Neural crest cell (in vitro differentiated cells): ENCODE measurements at places on chromosomes 16 and 17.

GRCh38 chr16:85615852-85616606, 2.9 kb downstream of the GSE1 start:
- peak; percentile 90 for DNase-seq

GRCh38 chr16:88703486-88704309, 2.5 kb downstream of the RNF166 start:
- no peak for DNase-seq

DNA sequence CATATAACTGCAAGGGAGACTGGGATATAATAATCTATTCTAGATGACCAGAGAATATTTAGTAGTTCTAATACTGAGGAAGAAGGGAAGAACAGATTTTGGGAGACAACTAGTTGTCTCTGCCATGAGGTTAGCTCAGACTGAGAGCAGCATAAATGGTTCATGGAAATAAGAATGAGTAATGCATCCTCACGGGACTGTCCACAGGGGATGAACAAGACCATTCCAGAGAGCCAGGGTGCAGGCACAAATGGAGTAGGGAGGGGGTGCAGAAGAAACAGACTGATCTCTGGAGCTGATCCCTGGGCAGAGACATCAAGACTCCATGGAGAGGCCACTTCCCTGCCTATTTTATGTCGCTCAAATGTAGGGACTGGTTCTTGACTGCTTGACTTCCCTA, 30.4 kb downstream of the NLRC5 start:
- no peak for DNase-seq

- DNase-seq, result no peak
These were observed 2.2 kb upstream of the UBE2Z start for GRCh38 chr17:48905987-48906515.

DNA sequence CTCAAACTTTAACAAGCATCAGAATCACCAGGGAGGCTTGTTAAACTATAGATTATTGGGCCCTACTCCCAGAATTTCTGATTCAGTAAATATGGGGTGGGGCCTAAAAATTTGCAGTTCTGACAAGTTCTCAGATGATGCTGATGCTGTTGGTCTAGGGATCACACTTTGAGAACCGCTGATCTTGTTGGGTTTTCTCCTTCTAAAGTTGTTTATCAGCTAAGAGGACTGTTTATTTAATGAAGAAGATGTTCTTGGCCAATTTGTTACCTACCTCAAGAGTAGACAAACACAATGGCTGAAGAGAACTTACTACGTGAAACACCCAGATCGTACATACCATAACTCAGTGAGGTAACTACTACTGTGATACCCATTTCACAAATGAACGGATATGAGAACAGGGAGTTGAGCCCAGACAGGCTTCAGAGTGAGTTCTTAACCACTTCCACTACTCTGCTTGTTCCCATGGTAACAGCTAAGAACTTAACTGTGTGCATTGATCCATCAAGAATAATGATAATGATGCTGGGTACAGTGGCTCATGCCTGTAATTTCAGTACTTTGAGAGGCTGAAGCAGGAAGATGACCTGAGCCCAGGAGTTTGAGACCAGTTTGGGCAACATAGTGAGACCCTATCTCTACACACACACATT, 85.3 kb upstream of the NSRP1 start:
- no peak for DNase-seq

DNA sequence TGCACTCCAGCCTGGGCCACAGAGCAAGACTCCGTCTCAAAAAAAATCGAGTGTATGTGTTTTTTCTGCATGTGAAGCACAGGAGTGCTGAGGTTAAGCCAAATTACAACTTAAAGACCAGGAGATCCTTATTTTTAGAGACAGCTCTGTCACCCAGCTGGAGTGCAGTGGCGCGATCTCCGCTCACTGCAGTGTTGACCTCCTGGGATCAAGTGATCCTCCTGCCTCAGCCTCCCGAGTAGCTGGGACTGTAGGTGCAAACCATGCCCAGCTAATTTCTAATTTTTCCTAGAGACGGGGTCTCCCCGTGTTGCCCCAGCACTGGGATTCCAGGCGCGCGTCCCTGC, 7.5 kb upstream of the PPP1R27 start:
- DNase-seq, result no peak

GRCh38 chr16:508884-509736, 18.4 kb upstream of the CAPN15 start:
- DNase-seq, result no peak

GRCh38 chr16:57413301-57413730, 8.7 kb downstream of the CCL17 start:
- no peak for DNase-seq

- no peak for DNase-seq
These were observed at the start of gene GGT6 for GRCh38 chr17:4560421-4560820. Gene GGT6 (minus strand): TSS chr17:4560577. CDS start chr17:4560521, 56 bp downstream.

- no peak for DNase-seq
These were observed 76.7 kb downstream of the HLF start for GRCh38 chr17:55341432-55341831.

DNA sequence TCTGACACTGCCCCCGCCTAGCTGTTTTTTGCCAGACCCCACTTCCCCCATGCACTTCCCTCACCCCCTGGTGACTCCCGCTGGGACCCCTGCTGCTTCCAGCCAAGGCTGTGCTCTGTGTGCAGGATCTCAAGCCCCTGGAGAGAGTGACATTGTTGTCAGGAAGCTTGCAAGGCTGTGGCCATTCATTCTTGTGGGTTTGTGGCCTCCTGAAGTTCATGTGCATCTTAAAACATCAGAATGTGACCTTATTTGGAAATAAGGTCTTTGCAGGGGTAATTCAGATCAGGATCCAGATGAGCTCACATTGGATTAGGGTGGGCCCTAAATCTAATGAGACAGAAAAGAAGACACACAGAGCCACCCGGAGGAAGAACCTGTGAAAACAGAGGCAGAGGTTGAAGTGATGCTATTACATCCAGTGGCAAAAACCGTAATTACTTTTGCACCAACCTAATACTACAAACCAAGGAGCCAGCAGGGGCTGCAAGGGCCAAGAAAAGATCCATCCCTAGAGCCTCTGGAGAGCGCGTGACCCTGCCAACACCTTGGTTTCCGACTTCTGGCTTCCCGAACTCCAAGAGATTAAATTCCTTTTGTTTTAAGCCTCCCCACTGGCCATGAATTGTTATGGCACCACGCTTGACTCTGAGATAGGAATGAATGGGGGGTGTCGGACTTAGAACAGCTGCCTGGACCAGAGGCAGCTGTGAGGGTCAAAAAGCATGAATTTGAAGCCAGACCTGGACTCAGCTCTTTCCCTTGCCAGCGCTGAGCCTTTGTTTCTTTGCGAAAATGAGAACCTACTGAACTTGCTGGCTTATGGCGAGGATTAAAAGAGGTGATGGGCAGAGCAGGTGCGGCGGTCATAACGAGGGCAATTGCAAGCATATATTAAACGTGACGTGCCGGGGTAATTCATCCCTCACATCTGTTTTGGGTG, 75.5 kb downstream of the BMERB1 start:
- no peak for DNase-seq

GRCh38 chr17:34375426-34375997, 12.5 kb upstream of the CCL1 start:
- DNase-seq, result no peak

DNA sequence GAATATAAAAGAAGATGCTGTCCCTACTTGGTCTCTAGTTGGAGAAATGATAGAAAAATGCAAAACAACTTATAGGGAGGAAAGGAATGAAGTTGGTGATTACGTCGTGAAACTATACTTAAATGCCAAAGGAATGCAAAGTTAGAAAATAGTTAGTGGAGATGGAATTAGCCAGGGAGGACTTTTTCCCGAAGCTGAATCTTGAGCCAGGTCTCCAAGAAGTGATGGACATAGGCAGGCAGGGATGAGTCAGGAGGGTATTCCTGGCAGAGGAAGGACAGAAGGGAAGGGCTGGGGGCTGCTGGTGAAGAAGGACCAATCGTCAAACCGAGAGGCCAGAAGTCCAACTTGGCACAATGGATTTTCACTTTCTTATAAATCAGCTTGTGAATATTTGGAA, 1.8 kb downstream of the SNTB2 start:
- DNase-seq, result no peak

DNA sequence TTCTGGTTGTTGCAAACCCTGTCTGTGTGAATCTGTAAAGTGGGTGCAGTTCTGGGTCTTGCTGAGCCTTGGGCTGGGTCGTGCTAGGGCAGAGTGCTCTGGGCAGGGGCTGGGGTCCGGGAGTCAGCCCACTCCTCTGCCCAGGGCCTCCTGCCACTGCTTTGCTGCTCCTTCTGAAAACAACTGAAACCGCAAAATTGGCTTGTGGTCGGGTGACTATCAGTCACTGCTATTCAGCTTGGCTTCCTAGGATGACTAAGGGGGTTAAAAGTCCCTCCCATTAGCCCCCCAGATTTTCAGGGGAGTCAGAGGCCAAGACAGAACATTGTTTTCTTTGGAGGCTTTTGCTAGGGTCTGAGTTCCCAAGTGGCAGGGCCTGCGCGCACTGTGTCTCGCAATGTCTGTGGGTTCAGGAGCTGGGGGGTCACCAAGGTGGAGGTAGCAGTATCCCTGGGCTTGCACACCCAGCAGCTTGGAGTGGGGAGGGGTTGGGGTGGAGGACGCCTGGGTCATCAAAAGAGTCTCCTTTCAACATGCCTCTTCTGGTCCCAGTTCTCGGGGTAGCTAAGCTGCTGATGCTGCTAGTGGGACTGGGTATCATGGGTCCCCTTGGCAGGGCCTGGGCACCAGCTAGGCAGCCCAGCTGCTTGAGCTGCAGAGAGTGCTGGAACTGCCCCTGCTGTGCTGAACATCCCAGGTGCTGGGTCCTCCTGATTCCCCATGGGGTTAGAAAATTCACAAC, 13.5 kb upstream of the TBX21 start:
- no peak for DNase-seq

- DNase-seq, result no peak
These were observed 1.8 kb upstream of the CDRT4 start for GRCh38 chr17:15469260-15469659.

DNA sequence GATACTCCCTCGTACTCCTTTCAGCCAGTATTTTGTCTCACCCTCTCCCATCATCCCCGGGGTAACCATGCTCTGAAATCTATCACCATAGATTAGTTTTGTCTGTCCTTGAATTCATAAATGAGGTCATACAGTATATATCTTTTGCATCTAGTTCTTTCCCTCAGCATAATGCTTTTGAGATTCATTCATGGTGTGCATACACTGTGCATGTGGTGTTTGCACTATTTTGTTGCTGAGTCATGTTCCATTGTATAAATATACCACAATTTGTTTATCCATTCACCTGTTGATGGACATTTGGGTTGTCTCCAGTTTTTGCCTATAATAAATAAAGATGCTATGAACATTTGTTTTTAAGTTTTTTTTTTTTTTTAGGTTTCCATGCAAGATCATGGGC, 34.2 kb upstream of the NLRP1 start:
- no peak for DNase-seq

DNA sequence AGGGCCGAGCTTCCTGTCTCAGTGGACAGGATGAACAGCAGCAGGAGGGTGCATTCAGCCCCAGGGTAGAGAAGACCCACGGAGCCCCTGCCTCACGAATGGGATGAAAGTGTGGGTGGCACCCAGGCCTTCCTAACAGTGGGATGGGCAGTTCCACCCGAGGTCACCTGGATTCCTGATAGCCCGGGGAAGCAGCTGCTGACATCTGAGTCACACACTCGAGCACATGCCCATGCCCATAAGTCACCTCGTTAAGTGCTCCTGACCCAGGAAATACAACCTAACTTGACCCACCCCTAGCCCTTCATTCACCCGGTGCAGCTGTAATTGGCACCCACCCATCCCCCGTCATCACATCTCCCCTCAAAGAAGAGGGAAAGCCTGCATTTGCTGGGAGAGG, 85.3 kb upstream of the FOXF1 start:
- DNase-seq, result no peak

DNA sequence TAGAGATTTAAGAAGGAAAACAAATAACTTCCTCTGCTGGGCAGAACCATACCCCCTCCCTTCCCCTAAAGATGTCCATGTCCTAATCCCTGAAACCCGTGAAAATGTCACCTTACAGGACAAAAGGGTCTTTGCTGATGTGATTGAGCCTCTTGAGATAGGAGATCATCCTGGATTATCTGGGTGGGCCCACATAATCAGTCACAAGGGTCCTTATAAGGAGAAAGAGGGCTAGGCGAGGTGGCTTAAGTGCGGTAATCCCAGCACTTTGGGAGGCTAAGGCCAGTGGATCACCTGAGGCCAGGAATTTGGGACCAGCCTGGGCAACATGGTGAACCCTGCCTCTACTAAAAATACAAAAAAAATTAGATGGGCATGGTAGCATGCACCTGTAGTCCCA, 12.0 kb upstream of the SLC39A11 start:
- DNase-seq, result no peak

- DNase-seq, result no peak
These were observed 1.5 kb downstream of the SLC38A8 start for GRCh38 chr16:84040823-84041820.

- no peak for DNase-seq
These were observed 18.0 kb upstream of the NAGS start for GRCh38 chr17:43986225-43986981.

DNA sequence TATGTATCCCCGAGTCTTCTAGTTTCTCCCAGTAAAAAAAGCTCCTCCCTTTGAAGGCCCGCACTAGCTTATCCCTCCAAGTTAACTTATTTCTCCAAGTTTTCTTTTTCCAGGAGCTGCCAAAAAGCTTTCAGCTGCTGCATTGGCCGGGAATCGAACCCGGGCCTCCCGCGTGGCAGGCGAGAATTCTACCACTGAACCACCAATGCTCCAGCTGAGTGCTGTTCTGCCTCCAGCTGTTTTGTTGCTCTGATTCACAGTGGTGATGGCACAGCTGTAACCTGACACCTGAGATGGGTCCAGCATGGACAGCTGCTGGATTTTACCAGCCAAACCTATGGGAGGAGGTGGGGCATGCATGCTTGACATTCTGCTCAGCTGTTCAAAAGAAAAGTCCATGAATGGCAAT, 22.1 kb downstream of the VAC14 start:
- peak; percentile 57 for DNase-seq

DNA sequence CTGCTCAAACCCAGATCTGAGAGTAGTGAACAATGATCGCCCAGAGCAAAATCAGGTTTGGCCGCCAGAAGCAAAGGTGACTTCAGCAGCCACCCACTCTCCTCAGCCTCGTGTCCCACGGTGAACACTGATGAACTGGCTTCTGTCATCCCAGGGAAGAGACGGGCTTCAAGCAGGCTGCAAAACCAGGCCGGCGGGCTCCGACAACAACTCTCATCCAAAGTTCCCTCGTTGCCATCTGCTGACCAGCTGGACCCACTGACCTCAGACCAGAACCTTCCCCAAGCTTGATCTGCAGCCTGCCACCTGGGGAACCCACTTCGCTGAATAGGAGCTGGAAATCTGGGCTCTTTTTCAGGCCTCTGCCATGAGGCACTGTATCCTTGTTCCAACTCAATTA, 69.6 kb upstream of the MRTFB start:
- DNase-seq, result no peak

DNA sequence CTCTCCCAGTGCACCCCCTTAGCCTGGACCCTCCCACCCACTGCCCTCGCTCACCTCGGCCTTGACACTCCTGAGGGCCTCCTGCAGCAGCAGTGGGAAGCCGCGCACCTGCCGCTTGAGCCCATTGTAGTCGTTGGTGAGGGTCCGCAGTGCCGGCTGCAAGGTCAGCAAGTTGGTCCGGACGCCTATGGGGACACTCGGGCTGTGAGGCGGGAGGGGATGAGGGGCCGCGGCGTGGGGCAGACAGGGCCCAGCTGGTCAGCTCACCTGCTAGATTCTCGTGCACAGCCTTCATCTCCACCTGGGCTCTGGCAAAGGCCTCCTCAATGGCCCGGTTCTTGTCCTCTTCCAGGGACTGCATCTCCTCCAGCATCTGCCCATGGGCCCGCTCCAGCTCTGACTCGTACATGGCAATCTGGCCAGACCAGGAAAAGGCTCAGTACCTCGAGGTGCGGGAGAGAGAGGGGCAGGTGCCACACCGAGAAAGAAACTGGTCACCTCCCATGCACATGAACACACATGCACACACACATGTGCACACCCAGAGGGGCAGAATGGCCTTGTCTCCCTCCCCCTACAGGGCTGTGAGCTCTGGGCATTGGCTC, 32.6 kb downstream of the KIFC3 start:
- no peak for DNase-seq
